GM12892 (cell line): ENCODE measurements at places on chromosomes 12 and 14.

DNA sequence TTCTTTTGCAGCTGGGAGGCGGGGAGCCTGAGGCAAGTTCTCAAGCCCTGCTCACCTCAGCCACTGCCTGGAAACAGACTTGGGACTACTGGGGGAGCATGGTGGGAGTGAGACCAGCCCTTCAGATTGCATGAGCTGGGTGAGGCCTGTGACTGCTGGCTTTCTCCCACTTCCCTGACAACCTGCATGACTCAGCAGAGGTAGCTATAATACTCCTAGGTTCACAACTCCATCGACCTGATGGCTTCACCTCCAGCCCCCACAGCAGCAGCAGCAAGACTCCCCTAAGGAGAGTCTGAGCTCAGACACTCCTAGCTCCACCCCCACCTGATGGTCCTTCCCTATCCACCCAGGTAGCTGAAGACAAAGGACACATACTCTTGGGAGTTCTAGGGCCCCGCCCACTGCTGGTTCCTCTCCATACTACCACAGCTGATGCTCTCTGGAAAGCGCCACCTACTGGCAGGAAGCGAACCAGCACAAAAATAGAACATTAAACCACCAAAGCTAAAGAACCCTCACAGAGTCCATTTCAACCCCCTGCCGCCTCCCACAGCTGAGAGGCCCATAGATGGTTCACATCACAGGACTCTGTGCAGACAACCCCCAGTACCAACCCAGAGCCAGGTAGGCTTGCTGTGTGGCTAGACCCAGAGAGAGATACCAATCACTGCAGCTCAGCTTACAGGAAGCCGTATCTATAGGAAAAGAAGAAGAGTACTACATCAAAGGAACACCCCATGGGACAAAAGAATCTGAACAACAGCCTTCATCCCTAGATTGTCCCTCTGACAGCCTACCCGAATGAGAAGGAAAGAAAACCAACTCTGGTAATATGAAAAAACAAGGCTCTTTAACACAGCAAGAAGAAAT, 68.7 kb downstream of the RPAP3 start:
- no peak for DNase-seq

DNA sequence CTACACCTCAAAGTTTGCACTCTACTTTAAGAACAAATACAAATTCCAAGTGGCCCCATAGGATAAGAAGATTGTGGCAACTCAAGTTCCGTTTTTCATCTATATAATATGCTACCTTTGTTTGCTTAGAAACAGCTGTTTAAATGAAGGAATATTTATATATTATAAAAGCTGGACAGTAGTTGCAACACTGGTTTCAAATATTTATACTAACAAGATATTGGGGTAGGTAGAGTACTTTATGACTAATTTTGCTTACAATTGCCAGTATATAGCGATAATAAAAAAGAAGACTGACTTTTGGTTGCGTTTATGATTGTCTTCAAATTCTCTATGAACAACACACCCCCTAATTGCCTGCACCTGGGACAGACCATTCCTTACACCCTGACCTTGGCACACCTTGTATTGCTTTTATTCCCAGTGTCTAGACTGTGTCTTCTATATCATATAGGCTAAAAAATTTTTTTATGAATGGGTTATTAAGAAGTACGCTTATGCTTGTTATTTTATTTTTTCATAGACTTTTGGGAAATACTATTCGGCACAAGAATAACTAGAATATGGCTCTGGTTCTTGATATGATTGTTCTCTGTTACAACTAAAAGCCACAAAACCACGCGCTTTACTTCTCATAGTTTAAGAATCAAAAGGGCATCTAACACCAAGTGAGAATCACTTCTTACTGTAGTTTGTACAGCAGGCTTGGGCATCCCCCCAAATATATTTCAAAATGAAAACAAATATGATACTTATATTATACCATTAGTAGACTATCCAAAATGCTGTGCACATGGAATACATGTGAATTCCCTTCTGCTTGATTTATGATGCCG, 455.4 kb upstream of the DCN start:
- no peak for DNase-seq

GRCh38 chr12:57751432-57751787, 700 bp downstream of the CDK4 start:
- DNase-seq, result no peak

- DNase-seq, result no peak
Measured at GRCh38 chr12:125983784-125984500, 918.7 kb downstream of the AACS start.

GRCh38 chr12:27535318-27535717, 11.3 kb downstream of the PPFIBP1 start:
- no peak for DNase-seq

DNA sequence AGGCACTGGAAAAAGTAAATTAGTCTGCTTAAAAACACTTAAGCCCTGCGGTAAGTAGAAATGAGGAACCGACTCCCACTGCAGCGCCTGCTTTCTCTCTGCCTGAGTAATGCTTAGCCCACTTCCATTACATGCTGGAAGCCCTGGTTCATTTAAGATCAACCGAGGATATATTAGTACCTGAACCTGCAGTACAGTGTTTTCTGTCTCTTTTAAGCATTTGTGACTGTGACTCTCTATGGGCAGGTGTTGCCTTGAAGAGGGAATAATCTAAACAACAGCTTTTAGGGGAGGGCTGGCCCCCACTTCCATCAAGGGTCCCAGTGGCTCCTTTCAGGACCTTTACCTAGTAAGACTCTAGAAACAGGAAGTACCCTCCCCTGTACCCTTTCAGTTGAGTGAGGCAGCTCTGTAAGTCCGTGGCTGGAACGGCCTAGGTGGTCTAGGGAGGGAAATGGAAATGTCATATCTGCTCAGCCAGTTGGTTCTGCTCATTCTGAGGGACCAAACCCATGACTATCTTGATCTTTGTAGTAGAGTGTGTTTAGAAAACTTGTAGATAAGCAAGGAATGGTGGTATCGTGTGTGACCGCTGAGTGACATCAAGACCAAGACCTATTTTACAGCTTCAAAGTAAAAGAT, 56.2 kb downstream of the FNTB start:
- peak; percentile 27 for DNase-seq

DNA sequence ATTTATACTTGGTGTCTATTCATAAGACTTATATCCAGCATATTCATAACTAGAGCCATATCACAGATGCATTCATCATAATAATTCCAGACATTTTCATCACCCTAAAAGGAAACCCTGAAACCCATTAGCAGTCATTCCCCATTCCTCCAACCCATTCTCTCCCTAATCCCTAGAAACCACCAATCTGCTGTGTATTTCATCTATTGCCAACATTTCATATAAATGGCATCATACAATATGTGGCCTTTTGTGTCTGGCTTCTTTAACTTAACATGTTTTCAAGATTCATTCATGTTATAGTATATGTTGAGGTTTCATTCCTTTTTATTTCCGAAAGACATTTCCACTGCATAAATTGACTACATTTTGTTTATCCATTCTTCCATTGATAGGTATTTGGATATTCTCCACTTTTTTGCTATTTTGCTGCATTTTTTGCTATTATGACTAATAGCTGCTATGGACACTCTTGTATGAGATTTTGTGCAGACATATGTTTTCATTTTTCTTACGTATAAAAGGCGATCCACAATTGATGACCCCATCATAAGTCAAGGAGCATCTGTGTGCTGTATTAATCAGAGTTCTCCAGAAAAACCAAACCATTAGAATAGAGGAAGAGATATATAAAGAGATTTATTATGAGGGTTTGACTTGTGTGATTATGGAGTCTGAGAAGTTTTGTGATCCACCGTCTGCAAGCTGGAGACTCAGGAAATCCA, 5.1 kb upstream of the OAS2 start:
- no peak for DNase-seq

- DNase-seq, result no peak
Measured at GRCh38 chr12:56222531-56222895, 791 bp upstream of the RNF41 start.

GRCh38 chr12:121812921-121813896, 9.4 kb downstream of the SETD1B start:
- no peak for DNase-seq

DNA sequence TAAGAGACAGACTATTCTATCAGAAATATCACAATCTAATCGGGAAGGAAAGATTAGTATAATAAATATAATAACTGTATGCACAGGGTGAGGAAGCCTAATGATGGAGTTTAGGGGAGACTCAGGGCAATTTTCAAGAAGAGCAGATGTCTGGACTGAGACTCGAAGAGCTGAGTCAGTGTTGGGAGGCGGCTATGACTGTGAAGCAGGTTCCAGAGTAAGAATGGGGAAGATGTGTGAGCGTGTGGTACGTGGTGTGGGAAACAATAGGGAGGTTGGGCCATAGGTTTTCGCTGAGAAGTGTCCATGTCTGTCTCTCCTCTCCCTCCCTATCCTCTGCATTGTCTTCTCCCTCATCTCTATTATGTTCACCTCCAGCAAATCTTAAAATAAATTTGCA, 85.6 kb downstream of the LMO3 start:
- no peak for DNase-seq

- no peak for DNase-seq
Measured at GRCh38 chr14:38022775-38023174, 184.9 kb upstream of the SSTR1 start.

DNA sequence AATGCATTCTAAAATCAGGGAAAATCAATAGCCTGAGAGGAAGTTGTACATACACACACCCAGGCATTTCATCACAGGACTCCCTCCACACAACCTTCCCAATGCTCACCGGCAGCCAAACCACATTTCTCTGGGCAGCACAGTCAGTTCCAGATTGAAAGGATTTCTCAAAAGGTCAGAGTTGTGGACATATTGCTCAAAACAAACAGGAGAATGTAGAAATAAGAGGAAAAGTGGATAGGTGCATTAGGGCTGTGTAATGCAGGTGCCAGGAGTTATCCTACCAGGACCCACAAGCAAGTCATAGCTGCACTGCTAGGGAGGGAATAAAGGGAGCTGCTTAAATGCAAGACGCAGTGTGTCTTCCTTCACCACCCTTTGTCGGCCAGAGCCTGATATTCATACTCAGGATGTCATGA, 62.9 kb downstream of the GCH1 start:
- DNase-seq, result no peak
